ENCODE measurements at places on chromosomes 7 and 10.

- DNase-seq, result no peak
Observed at GRCh38 chr7:31003721-31004120, 40.0 kb downstream of the GHRHR start.

DNA sequence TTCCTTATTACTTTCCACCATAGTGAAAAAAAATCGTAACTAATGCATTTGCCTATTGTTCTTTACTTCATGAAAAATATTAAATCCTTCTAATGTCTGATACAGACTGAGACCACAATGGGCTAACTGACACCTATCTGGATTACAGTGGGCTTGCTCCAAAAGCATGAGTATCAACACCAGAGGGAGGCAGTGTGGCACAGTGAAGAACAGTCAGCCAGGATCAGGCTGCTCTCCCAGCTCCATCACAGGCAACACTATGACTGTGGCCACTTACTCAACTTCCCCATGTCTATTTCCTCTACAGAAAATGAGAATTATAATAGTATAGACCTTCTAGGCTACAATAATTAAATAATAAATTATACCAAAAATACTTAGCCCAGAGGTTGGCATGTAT lies 97.2 kb downstream of the SLC25A13 start:
- DNase-seq, result peak; percentile 31

DNA sequence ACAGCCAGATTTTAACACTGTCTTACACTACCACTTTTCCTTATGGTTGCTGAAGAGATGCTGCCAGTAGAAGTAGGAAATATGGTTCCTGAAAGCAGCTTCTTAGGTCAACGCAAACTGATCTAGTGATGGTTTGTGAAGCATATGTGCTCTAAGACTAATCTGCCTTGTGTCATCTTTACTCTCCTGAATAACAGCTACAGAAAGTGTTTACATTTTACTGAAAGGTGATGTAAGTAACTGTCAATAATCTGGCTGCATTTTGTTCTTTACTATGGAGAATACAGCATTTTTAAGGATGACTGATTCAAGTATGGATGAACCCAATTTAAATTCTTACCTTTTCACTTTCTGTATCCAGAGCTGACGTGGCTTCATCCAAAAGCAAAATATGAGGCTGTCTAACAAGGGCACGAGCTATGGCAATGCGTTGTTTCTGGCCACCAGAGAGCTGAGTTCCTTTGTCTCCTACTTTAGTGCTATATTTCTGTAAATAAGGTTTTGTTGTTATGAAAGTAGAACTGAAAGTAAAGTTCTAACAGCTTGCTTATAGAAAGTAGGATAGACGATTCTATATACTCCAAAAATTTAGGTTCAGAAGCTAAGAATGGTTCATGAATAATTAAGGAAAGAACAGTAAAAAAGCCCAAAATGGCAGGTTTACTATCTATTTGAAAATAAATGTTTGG lies 30.2 kb upstream of the ABCB4 start:
- no peak for DNase-seq

DNA sequence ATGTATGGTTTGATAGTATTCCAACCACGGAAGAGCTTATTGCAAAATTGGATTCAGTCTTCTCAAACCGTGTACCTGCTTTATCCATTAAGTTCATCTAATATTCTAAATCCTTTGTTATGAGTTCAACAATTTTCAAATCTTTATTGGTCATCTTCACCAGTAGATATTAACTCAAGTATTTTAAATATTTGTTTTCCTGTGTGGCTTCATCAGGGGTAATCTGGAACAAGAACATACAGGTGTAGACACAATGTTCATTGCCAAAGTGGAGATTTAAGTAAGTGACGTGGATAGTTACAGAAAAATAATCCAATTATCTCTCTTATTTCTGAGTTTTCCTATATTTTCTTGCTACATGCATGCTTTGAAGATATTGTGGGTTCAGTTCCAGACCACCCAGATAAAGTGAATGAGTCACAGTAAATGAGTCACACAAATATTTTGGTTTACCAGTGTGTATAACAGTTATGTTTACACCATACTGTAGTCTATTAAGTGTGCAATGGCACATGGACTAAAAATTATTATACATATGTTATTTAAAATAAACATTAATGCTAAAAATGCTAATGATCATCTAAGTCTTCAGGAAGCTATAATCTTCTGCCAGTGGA lies 429.0 kb upstream of the POT1 start:
- DNase-seq, result peak; percentile 10

Measured in endothelial cell of umbilical vein (primary cell).